ENCODE measurements at places on chromosomes 5 and 9.

DNA sequence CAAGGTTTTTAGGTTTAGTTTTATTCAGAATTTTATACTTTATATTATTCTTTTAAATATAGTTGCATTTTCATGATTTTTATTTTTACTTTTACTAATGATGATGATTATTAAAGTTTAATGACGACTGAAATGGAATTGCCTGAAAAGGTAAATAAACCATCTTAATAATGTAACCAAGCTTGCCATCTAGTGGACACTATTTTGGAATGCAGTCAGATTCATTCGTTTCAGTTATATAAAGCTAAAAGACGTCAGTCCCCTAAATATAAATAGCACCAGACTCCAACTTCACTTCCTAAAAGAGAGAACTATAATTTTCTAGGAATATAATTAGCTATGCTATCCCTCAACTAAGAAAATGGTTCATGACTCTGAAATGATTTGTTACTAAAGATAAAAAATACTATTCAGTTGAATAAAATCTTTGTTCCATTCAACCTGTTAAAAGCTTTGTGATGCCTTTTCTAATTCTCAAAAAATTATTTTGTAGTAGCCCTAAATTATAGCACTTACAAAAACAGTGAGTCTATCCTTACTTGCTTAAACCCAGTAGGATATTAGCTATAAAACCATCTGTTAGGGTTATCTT lies 19.9 kb downstream of the ABITRAM start:
- DNase-seq: no peak

GRCh38 chr5:141521244-141521781 lies 32.4 kb downstream of the PCDHGC5 start:
- DNase-seq: no peak

- no peak for DNase-seq
Measured at GRCh38 chr5:33929925-33930690, 6.1 kb upstream of the RXFP3 start.

GRCh38 chr5:103345461-103345860 lies 86.9 kb downstream of the MACIR start:
- no peak for DNase-seq

DNA sequence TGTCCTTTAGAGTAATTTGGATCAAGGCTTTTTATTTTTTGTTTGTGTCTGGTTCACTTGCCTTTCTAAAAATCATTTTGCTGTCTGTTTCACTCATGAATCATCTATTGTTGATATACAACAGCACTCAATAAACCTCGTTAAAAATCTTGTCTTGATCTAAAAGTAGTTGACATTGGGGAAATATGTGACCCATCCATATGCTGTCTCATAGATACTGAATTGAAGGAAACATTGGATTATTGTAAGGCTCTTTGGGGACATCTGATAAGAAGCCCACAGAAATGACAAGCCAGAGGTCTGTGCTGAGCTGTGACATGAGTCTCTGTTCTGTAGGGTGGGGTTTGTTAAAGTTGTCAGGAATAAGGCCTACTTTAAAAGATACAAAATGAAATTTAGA lies 208.0 kb downstream of the PDZD2 start:
- DNase-seq: no peak

DNA sequence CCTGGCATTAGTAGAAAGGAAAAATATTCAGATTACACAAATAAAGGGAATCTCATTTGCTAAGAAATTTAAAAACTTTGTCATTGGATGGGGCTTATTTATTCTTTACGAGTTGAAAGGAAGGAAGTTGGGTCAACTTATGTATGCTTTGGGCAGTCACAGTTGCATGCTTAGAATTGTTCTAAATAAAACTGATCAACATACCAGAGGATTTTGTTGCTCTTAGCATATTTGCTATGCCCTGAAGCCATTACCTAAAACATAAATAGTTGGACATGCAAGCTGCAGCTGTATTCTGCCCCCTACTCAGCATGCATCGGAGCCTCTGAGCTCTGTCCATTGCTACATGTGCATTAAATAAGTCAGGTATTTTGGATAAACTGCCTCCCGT lies 172.7 kb upstream of the MEF2C start:
- no peak for DNase-seq

GRCh38 chr9:92563116-92564100 lies 27.6 kb upstream of the ECM2 start:
- DNase-seq: no peak

DNA sequence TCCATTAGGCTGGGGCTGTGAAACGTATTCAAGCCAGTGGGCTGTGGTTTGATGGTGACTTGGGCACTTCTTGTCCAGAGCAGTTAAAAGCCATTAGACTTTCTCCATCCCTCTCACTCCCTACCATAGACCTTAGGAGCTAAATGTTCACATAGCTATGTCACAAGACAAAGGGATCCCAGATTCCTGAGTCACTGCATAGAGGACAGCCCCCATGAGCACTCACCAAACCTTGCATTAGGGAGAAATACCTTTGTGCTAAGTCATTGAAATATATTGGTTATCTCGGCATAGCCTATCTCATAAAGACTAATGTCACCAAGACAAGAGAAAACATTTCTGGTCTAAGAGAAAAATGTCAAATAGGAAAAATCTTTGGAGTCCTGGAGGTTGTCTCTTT lies 104.3 kb downstream of the TRPM6 start:
- no peak for DNase-seq

- DNase-seq: no peak
Measured at GRCh38 chr5:139772927-139773690, 22.5 kb upstream of the PSD2 start.

Measured in CMK (cell line).